Cardiac ventricle fibroblast (primary cell): ENCODE measurements at places on chromosomes 11 and 22. TPM values are rescaled to one million over a fixed set of nuclear protein-coding genes. Genes with fewer than 3 reads are reported as not detected.

Gene APOL5
- not detected in 2 replicates for total RNA-seq

Gene CHKB
- 16.0 and 18.5 TPM in 2 replicates for total RNA-seq

Gene NLRP6
- not detected in 2 replicates for total RNA-seq

Gene OR52E8
- not detected in 2 replicates for total RNA-seq

Gene CDHR5
- not detected in 2 replicates for total RNA-seq

Gene NTM
- total RNA-seq: 1.1 and 3.9 TPM in 2 replicates

Gene MEI1
- total RNA-seq: not detected in 2 replicates

Gene GUCY1A2
- 0.25 and 0.64 TPM in 2 replicates for total RNA-seq

Gene PARVG
- not detected in 2 replicates for total RNA-seq

Gene P2RY6
- 0.68 TPM in 1 of 2 replicates, not detected in the other for total RNA-seq

Gene PRODH
- not detected in 2 replicates for total RNA-seq

Gene PHOX2A
- not detected in 2 replicates for total RNA-seq

Gene OR2AG1
- not detected in 2 replicates for total RNA-seq

Gene DMC1
- total RNA-seq: 0.06 and 0.10 TPM in 2 replicates

Gene CASP1
- total RNA-seq: 8.5 and 15.7 TPM in 2 replicates

Gene C22orf31
- not detected in 2 replicates for total RNA-seq

Gene OR52E2
- not detected in 2 replicates for total RNA-seq

Gene WBP2NL
- 0.19 and 0.39 TPM in 2 replicates for total RNA-seq

Gene PNPLA3
- 0.87 and 0.88 TPM in 2 replicates for total RNA-seq

Gene SLC15A3
- total RNA-seq: 9.0 and 17.3 TPM in 2 replicates

Gene E2F8
- total RNA-seq: 0.05 and 0.56 TPM in 2 replicates

Gene POU2AF1
- not detected in 2 replicates for total RNA-seq

Gene MMP12
- not detected in 2 replicates for total RNA-seq

Gene IFITM10
- total RNA-seq: 0.44 and 1.6 TPM in 2 replicates

Gene PGA3
- total RNA-seq: not detected in 2 replicates

Gene EFEMP2
- total RNA-seq: 164 and 229 TPM in 2 replicates

Gene ZNHIT2
- 13.9 and 14.3 TPM in 2 replicates for total RNA-seq

Gene MAPK8IP2
- total RNA-seq: 0.24 and 0.50 TPM in 2 replicates

Gene CCDC116
- total RNA-seq: 0.19 and 0.34 TPM in 2 replicates

Gene SHISAL1
- 3.1 and 3.3 TPM in 2 replicates for total RNA-seq

Gene RAB38
- 0.56 and 0.93 TPM in 2 replicates for total RNA-seq

Gene TUBGCP6
- total RNA-seq: 16.3 and 17.3 TPM in 2 replicates

Gene ZBTB16
- 58.3 and 70.3 TPM in 2 replicates for total RNA-seq

Gene CTSW
- total RNA-seq: 2.4 TPM in 1 of 2 replicates, not detected in the other

Gene BAIAP2L2
- 3.1 and 3.4 TPM in 2 replicates for total RNA-seq

Gene PGA5
- total RNA-seq: not detected in 2 replicates

Gene B4GAT1
- 28.5 and 35.6 TPM in 2 replicates for total RNA-seq
